ENCODE measurements at places on chromosomes 2 and 18.

DNA sequence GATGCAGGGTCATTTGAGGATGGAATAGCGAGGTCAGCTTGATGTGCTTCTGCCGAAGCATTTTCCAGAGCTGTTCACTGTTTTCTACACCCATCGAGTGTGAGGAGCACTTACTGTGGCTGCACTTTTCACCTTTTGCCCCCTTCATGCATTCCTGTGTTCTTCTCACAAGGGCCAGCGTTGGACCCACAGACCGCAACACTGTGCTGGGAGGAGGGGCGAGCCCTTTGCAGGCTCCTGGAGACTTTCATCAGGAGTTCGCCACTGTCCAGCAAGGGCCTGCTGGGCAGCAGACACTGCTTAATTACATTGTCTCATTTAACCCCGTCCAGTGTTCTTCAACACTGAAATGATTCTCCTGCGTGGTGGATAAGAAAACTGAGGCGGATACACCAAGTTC is 29.9 kb downstream of the CYP26B1 start:
- no peak for DNase-seq

DNA sequence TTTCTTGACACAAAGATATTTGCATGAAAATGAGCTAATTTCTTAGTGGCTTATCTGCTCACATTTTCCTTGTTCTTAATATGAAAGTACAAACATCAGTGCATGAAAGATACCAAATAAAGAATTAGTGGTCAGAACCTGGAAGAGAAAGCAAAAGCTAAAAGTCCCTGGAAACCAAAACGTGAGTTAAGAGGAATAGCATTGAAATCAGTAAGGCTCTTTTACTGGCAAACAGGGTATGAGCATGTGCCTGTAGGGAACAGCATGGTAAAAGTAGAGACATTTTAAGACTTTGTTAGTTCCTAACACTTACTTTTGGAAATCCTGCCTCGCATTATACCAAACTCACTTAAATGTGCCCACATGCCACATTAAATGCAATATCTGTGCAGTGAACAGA is 31.9 kb upstream of the CWC22 start:
- DNase-seq: no peak

GRCh38 chr18:24031916-24032315 is 17.4 kb downstream of the TTC39C start:
- DNase-seq: no peak

- no peak for DNase-seq
Observed at GRCh38 chr2:157931542-157931941, 55.4 kb upstream of the ACVR1 start.
